ENCODE measurements at places on chromosomes 12 and 14.

DNA sequence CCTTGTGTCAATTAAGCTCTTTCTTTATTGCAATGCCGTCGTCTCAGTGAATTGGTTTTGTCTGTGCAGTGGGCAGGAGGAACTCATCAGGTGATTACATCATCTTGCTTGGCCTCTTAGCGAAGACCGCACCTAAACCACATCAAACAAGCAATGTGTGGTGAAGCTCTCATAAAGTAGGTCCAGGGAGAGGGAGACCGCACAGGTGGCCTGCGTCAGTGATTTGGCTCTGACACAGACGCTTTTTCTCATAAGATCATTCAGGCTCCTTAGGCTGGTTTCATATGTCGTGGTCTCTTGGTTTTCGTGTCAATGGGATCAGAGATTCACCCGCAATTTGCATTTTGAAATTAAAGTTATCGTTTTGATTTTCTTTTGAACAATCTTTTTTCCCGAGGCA is 6.7 kb upstream of the TESC start:
- no peak for DNase-seq

GRCh38 chr14:100304825-100305323 is 1.4 kb downstream of the SLC25A29 start:
- DNase-seq = peak; percentile 72

DNA sequence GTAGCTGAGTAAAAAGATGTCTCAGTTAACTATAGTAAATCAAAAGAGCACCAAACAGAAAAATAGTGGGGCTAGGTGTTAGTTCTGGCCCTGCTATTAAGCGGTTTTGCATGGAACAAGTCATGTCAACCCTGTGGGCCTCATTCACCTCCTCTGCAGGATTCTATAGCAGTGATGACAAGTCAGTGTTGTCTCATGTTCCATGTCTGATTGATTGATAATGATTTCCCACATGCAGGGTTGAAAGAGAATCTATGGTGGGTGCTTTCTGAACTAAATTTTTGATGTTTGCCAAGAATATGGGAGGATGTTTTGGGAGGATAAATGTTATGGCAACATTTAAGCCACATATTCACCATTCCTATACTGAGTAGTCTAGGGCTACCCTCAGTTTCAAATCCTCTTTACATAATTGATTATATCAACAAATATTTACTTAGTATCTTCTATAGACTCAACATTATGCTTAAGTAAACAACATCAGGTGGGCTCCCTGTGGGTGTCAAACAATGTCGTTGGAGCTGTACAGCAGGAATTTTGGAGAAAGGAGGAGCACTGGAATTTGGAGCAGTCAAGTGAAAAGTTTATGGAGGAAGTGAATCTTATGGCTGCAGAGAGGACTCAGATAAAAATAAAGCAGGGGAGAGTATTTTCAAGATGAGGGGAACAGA is 48.6 kb downstream of the IRAK3 start:
- no peak for DNase-seq

- no peak for DNase-seq
Observed at GRCh38 chr12:63764481-63764880, 15.2 kb upstream of the RXYLT1 start.

- no peak for DNase-seq
Observed at GRCh38 chr14:24298892-24299254, 707 bp downstream of the DHRS1 start.

All from NCI-H2081 (cell line).